Mesendoderm (in vitro differentiated cells): ENCODE measurements at places on chromosomes 12 and 14.

- DNase-seq, result peak; percentile 97
Measured at GRCh38 chr12:48903982-48904411, 21.3 kb downstream of the FKBP11 start.

DNA sequence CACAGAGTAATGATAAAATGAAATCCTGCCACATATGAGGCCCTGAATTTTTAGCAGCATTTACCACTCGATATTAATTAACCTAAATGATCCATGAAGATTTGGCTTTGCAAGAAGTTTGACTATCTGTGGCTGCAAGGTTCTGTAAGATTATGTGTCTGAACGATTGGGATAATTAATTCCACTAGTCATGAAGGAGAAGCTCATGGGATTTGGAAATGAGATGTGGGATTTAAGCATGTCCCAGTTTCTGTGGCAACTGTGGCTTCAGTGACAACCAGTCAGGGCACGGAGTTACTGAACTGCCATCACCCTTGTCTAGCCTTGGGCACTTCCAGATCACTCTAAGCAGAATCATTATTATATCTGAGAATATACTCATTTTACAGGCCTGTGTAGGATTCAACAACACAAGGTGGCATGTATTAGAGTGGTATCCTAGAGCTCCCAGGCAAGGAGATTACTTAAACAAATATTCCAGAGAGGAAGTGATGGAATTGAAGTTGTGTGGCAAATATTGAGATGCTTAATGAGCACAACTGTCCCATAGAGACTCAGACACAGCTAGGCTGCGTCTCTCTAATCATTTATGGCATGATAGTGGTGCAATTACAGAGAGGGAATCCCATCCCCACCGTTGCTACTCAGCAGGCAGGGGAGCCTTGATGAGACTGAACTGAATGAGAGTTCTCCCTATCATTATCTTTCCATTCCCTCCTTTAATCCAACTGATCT lies 205.0 kb upstream of the KRR1 start:
- DNase-seq, result peak; percentile 52

DNA sequence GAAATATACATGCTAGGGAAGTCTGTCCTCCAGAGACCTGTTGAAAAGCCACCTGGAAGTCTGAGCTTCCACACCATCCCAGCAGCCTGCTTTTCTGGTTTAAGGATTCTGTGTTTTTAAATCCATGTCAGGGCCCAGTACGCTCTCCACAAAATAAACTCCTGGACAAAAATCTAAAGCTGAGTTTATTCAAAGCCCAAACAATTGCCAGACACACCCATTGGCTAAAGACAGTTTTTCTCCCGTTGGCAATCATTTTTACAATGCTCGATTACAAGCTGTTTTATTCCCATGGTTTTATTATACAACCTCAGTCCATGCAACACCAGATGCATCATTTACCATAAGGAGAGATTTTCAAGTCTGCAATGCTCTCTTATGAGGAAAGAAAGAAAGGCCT lies 94.5 kb downstream of the MYRFL start:
- DNase-seq, result no peak

DNA sequence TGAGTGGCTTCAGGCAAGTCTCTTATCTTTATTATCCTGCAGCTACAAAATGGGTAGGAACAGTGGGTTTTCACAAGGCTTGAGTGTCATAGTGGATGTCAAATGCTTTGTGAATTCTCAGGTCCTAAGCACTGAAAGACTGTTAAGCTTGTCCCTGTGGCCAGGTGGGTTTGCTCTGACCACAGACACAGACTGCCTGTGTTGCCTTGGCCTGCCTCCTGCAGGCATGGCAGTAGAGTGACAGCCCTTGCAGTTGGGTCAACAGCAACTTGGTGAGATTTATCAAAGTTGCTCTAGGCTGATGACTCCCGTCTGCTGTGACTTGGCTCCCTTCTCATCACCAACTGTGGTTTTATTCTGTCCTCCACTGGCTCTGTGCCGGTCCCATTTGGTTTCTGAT lies 520.0 kb upstream of the CCDC196 start:
- no peak for DNase-seq

GRCh38 chr12:18888047-18888446 lies 150.1 kb downstream of the CAPZA3 start:
- DNase-seq, result peak; percentile 11
